ENCODE measurements at places on chromosomes 6 and 20.

GRCh38 chr6:92763274-92763584 is 656.1 kb downstream of the EPHA7 start:
- DNase-seq, result no peak

DNA sequence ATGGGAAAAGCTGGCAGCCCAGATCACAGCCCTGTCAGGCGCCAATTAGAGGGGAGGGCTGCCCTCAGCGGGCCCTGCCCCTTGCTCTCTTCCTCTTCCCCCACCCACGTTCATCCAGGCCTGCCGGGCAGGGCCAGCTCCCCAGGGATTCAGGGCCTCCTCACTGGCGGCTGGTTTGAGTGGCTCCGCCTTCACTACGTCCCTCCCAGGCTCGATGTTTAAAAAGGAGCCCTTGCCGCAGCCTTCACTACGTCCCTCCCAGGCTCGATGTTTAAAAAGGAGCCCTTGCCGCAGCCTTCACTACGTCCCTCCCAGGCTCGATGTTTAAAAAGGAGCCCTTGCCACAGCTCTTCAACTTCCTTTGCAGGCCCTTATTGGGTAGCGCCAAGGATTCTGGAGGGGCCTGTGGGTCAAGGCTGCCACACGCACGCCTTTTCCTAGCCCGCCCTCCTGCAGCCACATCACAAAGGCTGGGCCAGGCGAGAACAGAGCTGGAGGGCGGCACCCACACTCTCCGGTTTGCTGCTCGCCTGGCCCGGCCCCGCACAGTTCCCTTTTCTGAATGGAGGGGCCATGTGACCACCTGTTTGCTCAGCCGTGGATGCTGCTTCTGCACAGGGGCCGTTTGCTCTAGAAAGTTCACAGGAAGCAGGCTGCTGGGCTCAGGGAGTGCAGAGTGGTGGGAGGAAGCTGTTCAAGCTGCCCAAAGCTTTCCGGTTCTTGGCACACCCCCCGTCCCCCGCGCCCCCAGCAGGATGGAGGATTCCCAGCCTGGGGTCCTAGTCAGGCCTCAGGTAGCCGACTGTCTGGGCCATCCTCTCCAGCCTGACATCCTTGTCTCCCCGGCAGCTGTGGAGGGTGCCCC is 1.6 kb downstream of the SLC17A9 start:
- DNase-seq, result peak; percentile 51

DNA sequence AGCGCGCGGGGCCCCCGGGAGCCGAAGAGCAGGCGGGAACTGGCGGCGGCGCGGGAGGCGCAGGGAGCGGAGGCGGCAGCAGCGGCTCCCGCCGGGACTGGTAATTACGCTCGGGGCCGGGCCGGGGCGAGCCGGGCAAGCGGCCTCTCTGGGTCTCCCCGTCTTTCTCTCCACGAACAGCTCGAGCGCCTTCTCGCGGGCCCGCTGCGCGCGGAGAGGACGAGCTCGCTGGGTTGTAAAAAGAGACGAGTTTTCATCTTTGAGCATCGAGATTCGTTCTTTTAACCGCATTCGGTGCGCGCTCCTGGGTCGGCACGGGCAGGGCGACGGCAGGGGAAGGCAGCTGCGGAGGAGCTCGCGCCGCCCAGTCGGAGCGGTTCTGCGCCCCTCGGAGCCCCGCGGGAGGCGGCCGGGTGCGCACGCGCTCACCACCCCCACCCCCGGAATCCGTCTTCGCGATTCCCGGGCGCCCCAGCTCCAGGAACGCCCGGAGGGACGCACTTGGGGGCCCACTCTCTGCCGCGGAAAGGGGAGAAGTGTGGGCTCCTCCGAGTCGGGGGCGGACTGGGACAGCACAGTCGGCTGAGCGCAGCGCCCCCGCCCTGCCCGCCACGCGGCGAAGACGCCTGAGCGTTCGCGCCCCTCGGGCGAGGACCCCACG is 38.0 kb downstream of the YTHDF1 start:
- no peak for DNase-seq

DNA sequence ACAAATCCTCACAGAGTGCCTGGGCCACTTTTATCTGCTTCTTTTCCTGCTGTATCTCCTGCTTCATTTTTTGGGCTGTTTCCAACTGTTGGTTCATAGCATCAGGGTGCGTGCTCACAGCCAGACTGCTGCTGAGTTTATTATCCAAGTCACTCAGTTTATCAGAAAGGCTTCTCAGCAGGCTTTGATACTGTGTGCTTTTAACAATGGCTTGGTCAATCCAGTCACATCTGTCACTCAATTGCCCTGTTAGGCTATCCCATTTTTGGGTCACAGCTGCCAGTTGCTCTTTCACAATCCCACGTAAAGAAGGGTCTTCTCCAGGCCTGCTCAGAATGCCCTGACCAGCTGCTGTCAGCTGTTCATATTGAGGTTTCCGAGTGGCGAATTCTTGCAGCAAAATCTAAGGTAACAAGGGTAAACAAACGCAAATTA is 87.2 kb downstream of the DST start:
- no peak for DNase-seq

GRCh38 chr6:33428224-33428965 is 8.5 kb downstream of the SYNGAP1 start:
- DNase-seq, result peak; percentile 29

DNA sequence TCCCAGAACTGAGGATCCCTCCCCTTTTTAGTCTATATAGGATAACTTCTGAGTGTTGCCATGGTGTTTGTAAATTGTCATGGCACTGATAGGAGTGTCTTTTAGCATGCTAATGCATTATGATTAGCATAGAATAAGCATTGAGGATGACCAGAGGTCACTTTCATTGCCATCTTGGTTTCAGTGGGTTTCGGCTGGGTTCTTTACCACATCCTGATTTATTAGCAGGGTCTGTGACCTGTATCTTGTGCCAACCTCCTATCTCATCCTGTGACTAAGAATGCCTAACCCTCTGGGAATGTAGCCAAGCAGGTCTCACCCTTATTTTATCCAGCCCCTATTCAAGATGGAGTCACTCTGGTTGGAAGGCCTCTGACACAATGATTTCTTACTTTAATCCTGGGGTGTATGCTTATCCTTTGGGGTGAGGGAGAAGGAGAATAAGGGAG is 19.6 kb downstream of the WFDC2 start:
- no peak for DNase-seq

DNA sequence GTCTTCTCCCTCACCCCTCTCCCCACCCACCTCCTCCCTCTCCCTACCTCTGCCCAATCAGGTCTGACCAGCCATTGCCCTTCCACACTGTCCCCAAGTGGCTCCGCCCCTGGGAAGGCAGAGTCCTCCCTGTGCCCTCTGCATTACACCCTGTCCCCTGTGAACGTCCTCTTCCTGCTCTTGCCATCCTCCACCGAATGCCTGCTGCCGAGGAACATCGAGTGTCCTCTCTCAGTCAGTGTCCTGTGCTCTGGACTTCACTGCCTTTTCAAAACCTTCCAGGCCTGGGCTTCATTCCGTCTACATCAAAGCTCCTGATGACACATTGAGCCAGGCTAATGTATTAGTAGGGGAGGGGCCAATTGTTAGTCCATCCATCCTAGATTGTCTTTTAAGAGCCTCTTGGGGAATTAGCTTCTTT is 3.3 kb upstream of the PACSIN1 start:
- DNase-seq, result peak; percentile 18

- no peak for DNase-seq
Measured at GRCh38 chr6:48671505-48671904, 560.5 kb upstream of the PTCHD4 start.

GRCh38 chr6:150322466-150322871 is 46.3 kb upstream of the IYD start:
- no peak for DNase-seq

DNA sequence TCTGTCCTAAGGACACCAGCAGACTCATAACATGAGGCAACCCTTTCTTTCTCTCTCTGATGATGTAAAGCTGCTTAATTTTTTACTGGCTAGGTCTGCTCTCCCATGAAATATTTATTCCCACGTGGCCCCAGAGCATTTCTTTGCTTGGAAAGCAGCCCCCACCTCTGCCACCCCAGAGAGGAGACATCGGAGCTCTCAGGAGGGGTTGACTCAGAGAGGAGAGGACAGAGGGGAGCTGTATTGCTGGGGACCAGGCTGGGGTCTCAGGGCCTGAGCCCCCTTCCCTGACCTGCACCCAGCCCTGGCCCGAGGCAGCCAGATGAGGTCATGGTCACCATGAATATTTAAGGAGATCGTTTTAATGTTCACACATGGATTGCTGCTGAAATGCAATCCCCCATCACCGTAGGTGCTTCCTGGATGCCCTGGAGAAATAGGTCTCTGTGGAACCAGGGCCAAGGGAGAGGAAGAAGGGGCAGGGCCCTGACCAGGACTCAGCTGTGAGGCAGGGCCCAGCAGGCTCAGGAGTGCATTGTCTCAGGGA is 117.5 kb downstream of the DLL1 start:
- DNase-seq, result no peak

GRCh38 chr6:166743406-166744222 is 116.6 kb upstream of the RPS6KA2 start:
- no peak for DNase-seq

DNA sequence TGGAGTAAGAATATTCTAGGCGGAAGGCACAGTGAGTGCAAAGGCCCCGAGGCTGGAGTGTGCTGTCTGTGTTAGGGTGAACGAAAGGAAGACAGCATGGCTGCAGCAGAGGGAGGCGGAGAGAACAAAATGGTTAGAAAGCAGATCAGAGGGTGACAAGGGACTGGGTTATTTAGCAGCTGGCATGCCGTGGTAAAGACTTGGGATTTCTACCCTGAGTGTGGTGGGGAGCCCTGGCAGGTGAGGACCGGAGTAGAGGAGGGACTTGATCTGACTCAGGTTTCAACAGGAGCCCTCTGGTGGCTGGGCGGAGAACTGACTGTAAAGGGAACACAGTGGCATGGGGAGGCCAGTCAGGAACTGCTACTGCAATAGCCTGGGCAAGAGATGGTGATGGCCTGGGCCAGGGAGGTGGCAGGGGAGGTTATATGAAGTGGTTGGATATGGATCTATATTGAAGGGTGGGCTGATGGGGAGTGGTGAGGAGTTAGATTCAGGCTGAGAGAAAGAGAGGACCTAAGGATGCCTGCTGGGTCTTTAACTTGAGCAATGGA is 38.0 kb downstream of the PIM1 start:
- peak; percentile 77 for DNase-seq

GRCh38 chr20:36845288-36845971 is 30.5 kb upstream of the TLDC2 start:
- no peak for DNase-seq

DNA sequence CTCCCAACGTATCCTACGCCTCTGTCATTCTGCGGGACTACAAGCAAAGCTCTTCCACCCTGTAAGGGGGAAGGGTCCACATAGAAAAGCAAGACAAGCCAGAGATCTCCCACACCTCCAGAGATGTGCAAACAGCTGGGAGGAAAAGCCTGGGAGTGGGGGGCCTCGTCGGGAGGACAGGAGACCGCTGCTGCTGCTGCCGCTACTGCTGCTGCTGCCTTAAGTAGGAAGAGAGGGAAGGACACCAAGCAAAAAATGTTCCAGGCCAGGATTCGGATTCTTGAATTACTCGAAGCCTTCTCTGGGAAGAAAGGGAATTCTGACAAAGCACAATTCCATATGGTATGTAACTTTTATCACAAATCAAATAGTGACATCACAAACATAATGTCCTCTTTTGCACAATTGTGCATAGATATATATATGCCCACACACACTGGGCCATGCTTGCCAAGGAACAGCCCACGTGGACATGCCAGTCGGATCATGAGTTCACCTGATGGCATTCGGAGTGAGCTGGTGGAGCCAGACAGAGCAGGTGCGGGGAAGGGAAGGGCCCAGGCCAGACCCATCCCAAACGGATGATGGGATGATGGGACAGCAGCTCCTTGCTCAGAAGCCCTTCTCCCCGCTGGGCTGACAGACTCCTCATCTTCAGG is 108.8 kb upstream of the RAB32 start:
- no peak for DNase-seq

DNA sequence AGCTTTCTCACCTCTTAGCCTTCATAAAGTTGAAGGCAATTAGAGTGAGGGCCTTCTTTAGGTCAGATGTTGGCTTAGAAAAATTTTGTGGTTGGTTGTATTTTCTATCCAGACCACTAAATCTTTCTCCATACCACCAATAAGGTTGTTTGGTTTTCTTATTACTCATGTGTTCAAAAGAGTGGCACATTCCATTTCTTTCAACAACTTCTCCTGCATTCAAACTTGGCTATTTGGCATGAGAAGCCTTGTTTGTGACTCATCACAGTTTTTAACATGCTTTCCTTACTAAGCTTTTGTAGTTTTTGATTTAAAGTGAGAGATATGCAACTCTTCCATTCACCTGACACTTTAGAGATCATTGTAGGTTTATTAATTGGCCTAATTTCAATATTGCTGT is 949.6 kb downstream of the TBC1D32 start:
- peak; percentile 80 for DNase-seq

Measured in fibroblast of upper back skin (primary cell).